ENCODE measurements at places on chromosomes 12 and 14. TPM values are rescaled to one million over a fixed set of nuclear protein-coding genes. Genes with fewer than 3 reads are reported as not detected.

The KRT3 gene
- not detected for total RNA-seq

The NFE2 gene
- not detected for total RNA-seq

The LALBA gene
- not detected for total RNA-seq

The GCH1 gene
- 2.8 TPM for total RNA-seq

GRCh38 chr12:56300644-56301464, 724 bp upstream of the CS start:
- DNase-seq = peak; percentile 13
- no peaks in the 10 kb centered on the region for H3K27me3 ChIP-seq
- H3K27ac ChIP-seq = peak overlapping the region; percentile 87
- H3K4me1 ChIP-seq = peaks cover 18% of the 10 kb centered on the region

DNA sequence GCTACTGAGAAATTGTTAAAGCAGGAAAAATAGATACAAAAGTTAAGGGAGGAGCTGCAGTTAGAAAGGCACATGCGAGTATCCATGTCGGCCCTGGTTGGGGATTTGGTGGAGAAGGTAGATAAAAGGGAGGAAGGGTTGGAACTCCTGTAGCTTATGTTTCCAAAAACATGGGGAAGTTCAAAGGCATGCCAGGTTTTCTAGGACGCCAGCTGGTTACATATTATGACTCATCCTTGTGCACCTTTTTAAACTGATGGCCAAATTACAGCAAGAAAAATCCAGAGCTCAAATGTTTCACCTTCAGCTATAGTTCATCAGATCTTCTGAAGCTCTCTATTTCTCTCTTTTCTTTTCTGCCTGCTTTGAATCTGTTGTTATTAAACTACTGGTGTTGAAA, 13.2 kb upstream of the MAP4K5 start:
- H3K36me3 ChIP-seq = no peaks in the 10 kb centered on the region
- H3K27me3 ChIP-seq = no peaks in the 10 kb centered on the region
- no peak overlapping the region for H3K27ac ChIP-seq

GRCh38 chr14:73476451-73476931, 14.2 kb upstream of the RIOX1 start:
- no peaks in the 10 kb centered on the region for H3K27me3 ChIP-seq
- no peak overlapping the region for H3K27ac ChIP-seq
- DNase-seq = no peak
- H3K36me3 ChIP-seq = no peaks in the 10 kb centered on the region
- H3K4me1 ChIP-seq = no peaks in the 10 kb centered on the region

GRCh38 chr14:93970965-93971634, 5.3 kb downstream of the ASB2 start:
- peak overlapping the region; percentile 55 for H3K4me3 ChIP-seq
- H3K4me1 ChIP-seq = peaks cover 46% of the 10 kb centered on the region
- no peak for DNase-seq
- H3K36me3 ChIP-seq = no peaks in the 10 kb centered on the region
- H3K27me3 ChIP-seq = no peaks in the 10 kb centered on the region
- peak overlapping the region; percentile 90 for H3K27ac ChIP-seq

DNA sequence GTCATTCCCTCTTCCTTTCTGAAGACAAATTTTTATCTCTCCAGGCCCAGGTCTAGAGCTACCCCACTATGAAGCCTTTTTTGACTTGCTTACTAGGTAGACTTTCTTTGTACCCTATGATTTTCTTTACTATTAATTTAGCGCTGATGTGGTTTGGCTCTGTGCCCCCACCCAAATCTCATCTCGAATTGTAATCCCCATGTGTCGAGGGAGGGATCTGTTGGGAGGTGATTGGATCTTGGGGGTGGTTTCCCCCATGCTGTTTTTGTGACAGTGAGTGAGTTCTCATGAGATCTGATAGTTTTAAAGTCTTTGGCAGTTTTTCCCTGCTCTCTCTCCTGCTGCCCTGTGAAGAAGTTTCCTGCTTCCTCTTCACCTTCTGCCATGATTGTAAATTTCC, 118.1 kb downstream of the SLC38A1 start:
- no peaks in the 10 kb centered on the region for H3K36me3 ChIP-seq
- peaks cover 9% of the 10 kb centered on the region for H3K4me1 ChIP-seq
- no peaks in the 10 kb centered on the region for H3K27me3 ChIP-seq
- DNase-seq = no peak

DNA sequence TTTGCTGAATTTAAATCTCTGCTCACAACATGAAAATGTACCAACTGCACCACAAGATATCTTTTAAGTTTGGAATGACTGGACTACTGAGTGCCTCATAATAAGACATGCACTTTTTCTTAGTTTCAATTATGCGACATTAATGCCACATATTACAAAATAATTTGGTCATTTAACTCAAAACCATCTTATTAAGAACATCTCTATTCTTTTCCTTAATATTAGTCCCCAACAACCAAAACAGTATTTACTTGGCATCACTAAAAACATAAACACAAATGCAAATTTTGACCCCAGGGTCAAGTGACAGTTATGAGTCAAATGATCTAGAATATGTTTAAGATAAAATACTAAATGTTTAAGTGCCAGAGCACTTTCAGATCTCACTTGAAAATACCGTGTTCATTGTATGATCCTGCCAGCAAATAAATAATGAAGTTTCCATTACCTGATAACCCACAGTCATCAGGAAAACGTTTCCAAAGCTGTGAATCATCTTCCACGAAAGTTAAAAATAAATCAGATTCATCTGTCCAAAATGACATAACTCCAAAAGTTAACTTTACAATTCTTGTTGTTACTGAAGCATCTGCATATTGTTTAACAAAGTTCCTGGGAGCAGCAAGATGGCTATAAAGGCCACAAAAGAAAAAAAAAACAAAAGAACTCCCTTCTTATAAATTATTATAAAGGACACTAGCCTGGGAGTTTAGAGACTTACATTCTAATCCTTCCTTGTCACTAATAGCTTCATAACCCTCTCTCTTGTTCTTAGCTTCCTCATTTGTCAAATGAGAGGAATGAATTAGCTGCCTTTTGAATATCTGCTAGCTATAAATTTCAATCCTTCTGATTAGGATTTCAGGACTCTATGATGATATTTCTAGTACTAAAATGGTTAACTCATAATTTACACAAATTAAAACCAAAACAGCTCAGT, 30.5 kb upstream of the AP4S1 start:
- no peak overlapping the region for H3K27ac ChIP-seq
- no peaks in the 10 kb centered on the region for H3K27me3 ChIP-seq
- no peak overlapping the region for H3K4me3 ChIP-seq
- peaks cover 3% of the 10 kb centered on the region for H3K36me3 ChIP-seq
- DNase-seq = no peak

GRCh38 chr14:103997391-103997790, 55.1 kb upstream of the RD3L start:
- H3K4me3 ChIP-seq = no peak overlapping the region
- H3K4me1 ChIP-seq = no peaks in the 10 kb centered on the region
- H3K27me3 ChIP-seq = no peaks in the 10 kb centered on the region
- no peak overlapping the region for H3K27ac ChIP-seq
- no peaks in the 10 kb centered on the region for H3K36me3 ChIP-seq
- no peak for DNase-seq

DNA sequence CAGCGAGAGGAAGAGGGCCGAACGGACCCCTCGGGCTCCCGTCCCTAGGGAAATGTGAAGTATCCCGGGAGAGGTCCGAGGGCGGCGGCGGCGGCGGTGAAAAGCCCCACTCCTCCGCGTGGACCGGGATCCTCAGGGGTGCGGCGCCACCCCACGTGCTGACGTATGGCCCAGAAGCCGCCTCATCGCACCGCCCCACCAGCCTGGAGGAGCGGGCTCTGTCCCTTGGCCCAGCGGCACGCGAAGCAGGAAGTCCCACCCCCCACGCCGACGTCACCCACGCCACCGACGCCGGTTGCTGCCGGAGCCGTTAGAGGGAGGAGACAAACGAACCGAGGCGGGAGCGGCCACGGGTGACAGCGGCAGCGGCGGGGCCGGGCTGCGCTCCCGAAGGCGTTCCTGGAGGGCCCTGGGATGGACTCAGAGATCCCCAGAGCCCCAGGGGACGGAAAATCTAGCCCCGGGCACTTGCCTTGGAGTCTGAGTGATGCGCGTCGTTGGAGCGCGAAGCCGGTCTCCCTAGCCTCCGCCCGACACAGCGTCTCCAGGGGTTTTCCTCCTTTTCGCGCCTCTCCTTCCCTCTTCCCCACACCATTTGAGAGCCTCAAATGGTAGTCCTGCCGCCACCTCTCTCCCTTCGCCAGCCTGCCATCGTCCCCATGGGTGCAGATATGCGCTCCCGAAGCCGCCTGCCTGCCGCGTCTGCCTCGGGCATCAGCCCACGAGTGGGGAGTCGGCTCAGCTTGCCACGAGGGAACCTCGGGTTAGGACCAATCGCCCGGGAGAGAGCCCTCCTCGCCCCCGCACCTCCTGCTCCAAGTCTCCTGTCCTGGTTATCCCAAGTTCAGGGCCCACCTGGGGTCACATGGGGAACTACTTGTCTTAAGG, at the start of gene CEP83:
CEP83 (minus strand) TSS at position 140 of the 888 bp plus-strand sequence. CDS start 47,377 bp downstream, outside the sequence.
- peak within 1 kb of the TSS; percentile 74 for H3K27ac ChIP-seq
- no peaks in the 10 kb centered on the region for H3K27me3 ChIP-seq
- peaks cover 25% of the 10 kb centered on the region for H3K4me1 ChIP-seq
